Activated naive CD8-positive, alpha-beta T cell treated with anti-CD3 and anti-CD28 coated beads, Interleukin-2, amount 10 ng/mL, durations not matched to agents 7 days and 5 days (primary cell): ENCODE measurements at places on chromosomes 4 and X. TPM values are rescaled to one million over a fixed set of nuclear protein-coding genes. Genes with fewer than 3 reads are reported as not detected.

DNA sequence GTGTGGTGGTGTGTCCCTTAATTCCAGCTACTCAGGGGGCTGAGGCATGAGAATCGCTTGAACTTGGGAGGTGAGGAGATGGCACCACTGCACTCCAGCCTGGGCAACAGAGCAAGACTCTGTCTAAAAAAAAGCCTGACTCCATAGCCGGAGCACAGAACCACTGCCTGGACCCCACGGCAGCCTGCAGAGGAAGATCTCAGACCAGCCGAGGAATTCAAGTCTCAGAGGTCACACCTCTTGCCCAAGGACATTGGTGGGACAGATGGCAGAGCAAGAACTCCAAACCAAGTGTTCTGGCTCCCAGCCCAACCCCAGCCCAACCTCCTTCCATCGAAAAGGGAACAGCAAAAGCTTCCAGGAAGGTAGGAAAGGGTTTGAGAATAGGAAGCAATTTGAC, 70.8 kb downstream of the SMIM20 start:
- no peak for DNase-seq

GRCh38 chr4:113080050-113080449, 30.6 kb downstream of the ANK2 start:
- no peak for DNase-seq

- no peak for DNase-seq
Measured at GRCh38 chr4:177555007-177555574, 112.9 kb upstream of the AGA start.

- DNase-seq = no peak
Measured at GRCh38 chrX:11341274-11342201, 48.3 kb downstream of the AMELX start.

DNA sequence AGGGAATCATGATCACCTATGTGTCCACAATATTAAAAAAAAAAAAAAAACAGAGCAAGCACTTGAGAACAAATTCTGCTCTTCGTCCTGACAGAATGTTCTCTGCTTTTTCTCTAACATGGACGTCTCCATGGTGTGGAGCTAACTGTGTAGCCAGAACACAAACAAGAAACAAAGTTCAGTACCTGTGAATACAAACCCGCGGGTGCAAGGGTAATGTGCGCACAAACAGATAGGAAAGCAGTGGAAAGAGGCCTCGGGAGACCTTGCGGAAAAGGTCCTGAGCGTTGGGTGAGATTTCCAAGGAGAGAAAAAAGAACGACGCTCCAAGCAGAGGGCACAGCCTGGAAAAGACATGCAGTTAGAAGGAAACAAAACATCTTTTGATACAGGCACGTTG, 92.0 kb upstream of the TBL1X start:
- DNase-seq = no peak

- DNase-seq = no peak
Measured at GRCh38 chr4:99947608-99948007, 1.2 kb upstream of the DNAJB14 start.

DNA sequence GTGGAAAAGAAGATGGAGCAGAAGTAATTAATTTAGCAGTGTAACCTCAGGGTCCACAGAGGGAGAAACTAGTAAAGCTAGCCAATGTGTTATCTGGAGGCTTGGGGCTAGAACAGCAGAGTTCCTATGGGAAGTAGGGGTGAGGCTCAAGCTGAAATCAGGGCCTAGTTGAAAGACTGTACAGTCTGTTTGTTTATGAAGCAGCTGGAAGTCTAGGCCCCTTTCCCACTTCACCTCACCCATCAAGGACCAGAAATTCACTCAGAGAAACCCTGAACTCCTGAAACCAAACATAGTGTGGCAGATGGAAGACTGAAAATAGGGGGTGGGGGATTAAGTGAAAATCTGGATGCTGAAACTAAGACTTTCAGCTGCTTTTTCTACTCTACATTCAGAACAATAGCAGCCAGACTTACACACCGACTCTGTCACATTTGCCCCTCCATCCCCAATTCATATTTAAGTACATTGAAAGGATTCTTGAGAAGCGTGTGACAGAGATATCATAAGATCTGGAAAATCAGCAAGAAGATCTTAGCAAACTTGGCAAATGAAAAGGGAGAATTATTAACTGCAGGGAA, 32.6 kb upstream of the FAM241A start:
- DNase-seq = no peak

DNA sequence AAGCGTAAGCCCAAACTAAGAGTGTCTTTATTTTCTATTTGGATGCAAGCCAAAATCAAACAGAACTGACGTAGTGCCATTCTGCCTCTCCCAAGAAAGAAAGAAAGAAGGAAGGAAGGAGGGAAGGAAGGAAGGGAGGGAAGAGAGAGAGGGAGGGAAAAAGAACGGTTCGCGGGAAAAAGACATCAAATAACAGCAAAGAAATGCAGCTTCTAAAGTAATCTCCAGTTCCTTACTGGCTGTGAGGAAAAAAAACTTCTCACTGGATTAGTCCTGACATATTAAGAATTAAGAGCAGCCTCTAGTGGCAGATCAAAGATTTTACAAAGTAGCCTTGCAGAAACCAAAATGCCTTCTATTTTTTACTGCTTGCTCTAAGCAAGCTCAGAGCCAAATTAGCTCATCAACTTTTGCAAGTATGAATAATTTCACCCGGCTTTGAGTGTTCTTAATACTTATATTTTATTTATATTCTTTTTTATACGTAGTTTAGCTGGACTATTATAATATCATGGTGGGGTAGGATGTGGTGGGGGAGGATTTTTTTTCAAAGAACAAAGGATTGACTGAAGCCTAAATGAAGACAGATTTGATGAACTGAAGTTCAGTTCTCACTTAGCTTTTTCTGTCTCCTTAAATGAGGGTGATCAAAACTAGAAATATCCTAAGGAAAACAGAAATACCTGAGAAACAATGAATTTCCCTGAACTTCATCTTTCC, 36.6 kb downstream of the PITX2 start:
- no peak for DNase-seq

- DNase-seq = no peak
Measured at GRCh38 chr4:57061395-57061794, 48.8 kb downstream of the IGFBP7 start.

- DNase-seq = no peak
Measured at GRCh38 chr4:1866189-1866661, 5.0 kb upstream of the NSD2 start.

DNA sequence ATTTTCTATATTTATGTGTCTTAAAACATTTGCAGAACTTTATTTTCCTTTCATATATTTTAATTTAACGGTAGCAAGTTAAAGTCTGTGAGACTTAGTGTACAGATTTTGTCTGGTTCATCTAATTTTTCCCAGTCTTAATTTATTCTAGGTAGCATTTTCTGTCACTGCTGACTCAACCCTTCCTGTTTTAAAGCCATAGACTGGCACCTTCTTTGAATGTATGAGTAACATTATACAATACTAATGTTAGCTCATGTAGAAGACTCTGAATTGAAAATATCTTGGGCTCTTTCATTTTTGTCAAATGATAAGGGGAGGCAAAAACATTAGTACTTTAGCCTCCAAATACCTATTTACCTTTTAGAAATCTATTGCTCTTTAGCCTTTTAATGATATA, 43.6 kb downstream of the BLTP1 start:
- no peak for DNase-seq

The GC gene
- total RNA-seq = not detected

The STATH gene
- total RNA-seq = not detected

The ZIC3 gene
- total RNA-seq = not detected

The PHEX gene
- total RNA-seq = 0.23 TPM

The TEC gene
- total RNA-seq = 4.2 TPM

The TSPAN7 gene
- total RNA-seq = not detected

The DNAAF6 gene
- total RNA-seq = not detected

The EREG gene
- total RNA-seq = not detected

The CT45A10 gene
- not detected for total RNA-seq

The CXXC4 gene
- 0.11 TPM for total RNA-seq

The POLN gene
- total RNA-seq = 2.4 TPM

The PHKA1 gene
- 0.48 TPM for total RNA-seq

The EFHC2 gene
- total RNA-seq = 0.77 TPM

The SPATA4 gene
- not detected for total RNA-seq

The SLC26A1 gene
- total RNA-seq = 0.25 TPM

The ADH7 gene
- total RNA-seq = not detected
